ENCODE measurements at places on chromosomes 6 and 20.
A peak's percentile ranks its signal among the peaks of the same experiment; 100 is the strongest.

- no peak for DNase-seq
These were observed 63.0 kb downstream of the RIPOR2 start for GRCh38 chr6:24872779-24873178.

DNA sequence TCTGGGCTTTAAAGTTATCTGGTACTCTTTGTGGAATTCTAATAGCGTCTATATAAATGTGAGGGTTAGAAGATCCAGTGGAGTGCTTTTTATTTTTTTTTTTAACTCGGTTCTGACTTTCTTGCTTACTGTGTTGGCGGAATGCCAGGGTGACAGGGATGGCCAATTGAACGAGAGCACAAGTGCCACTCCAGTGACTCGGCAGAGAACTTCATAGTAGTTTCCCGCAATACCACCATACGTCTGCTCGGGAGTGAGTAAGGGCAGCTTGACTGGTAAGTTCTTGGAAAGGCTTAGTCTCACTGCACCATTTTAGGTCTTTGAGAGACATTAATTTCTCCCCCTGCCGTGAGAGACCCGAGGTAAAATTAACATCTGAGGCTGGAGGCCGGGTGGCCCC is 49.4 kb upstream of the TULP1 start:
- DNase-seq: no peak

GRCh38 chr20:9485614-9486340 is 28.6 kb upstream of the LAMP5 start:
- no peak for DNase-seq

- no peak for DNase-seq
These were observed at the start of gene FNDC1 for GRCh38 chr6:159169193-159169555. Gene FNDC1, plus strand, starts transcription at chr6:159169400. Its CDS starts 197 bp downstream, at chr6:159169597.

DNA sequence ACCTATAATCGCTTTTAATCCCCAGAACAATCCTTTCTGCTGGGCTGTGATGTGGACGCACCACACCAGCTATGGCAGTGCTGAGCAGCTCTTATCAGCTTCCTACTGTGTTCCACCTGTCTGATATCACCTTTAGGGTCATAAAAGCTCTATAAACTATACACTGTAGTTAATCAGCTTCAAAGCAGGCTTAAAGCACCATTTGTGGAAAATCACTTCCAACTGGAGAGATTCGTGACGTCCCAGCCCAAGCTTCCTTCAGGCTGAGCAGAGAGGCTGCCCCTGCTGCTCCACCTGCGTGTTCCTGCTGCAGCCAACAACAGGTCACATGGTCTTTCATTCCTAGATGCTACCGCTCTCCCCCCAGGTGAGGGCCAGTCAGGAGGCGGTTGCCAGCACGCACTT is 156.5 kb downstream of the SMOC2 start:
- peak; percentile 14 for DNase-seq

- DNase-seq: no peak
These were observed 100.5 kb downstream of the TBX18 start for GRCh38 chr6:84663866-84664265.

DNA sequence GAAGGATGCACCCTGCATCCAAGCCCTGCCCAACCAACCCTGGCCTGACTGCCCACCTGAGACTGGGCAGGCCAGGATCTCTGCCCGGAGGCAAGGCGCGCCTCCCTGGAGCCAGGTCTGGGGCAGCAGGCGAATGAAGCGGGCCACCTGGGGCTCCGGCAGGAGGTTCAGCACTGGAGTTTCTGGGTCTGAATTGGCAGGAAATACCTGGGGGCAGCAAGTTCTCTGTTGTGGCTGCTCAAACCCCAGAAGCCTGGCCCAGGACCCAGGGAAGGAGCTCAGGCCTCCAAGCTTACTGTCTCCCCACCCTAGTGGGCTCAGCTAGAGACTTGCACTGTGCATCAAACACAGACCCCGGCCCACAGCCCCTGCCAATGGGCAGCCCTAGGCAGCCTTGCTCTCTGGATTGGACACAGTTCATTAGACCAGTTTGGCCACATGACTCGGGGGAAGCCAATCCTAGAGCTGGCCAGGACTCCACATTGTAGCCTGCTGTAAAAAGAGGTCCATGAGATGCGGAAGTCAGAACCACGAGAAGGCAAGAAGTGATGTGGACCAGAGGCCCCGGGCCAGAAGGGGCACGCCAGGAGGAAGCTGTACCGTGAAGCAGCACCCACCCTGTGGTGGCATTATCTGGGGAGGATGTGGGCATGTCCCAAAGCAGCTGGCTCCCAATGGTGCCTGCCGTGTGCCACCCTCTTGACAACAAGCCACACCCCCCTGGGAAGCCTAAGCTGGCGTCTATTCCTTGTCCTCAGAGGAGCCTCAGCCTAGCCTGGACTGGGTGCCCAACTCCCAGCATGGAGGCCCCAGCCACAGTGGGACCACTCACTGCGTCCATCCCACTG is 3.1 kb downstream of the CPXM1 start:
- DNase-seq: no peak

DNA sequence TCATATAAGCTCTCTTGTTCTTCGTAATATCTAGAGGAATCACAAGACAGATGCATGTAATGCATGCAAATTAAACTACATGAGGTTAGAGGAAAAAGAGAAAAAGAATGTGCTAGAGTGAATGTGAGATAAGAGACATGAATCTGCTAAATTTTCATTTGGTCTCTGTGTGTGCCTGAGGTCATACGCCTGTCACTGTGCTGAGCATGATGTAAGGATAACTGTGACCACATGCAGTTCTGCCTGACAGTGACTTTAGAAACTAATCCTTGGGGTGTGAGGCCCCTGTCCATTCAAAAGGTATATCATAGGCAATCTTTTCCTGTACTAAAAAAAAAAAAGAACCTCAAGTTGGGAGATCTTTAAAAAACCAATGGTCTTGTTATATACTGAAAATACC is 70.6 kb downstream of the SHPRH start:
- DNase-seq: no peak

DNA sequence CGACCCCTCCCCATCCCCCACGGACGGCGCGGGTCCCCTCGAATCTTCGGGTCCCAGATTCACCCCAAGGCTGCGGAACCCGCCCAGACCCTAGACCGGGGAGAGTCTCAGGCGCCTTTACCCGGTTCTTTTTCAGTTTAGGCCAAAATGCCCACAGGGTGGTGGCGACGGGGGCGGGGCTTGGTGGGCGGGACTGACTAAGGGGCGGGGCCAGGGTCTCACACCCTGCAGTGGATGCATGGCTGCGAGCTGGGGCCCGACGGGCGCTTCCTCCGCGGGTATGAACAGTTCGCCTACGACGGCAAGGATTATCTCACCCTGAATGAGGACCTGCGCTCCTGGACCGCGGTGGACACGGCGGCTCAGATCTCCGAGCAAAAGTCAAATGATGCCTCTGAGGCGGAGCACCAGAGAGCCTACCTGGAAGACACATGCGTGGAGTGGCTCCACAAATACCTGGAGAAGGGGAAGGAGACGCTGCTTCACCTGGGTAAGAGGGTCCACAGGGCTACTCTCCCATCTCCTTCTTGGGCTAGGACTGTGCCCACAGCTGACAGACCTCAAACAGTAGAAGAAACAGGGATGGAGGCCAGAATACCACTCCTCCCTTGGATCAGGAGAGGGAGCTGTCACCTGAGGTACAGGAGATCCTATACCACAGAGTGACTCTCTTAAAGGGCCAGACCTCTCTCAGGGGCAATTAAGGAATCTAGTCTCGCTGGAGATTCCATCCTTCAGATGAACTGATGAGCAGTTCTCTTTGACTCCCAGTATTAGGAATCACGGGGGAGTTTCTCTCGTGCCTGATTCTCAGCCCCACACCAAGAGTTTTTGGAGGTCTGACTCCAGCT is 942 bp downstream of the HLA-E start:
- peak; percentile 87 for DNase-seq

DNA sequence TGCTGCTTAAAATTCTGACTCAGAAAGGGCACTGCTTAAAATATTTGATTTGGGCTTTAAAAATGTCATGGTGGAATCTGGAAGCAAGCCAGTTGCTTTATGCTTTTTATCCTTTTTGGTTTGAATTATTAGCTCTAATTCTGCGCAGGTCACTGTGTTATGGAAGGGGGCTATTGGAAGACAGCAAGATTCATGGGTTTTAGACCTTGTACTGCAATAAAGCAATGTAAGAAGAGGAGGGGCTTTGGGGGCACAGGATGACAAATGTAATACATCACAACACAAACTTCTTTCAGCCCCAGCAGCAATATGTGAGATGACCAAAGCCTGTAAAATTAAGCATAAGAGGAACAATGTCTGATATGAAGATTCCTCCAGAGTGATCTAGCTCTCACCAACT is 68.4 kb downstream of the TFAP2B start:
- DNase-seq: no peak

- no peak for DNase-seq
These were observed 105.5 kb downstream of the PTPRK start for GRCh38 chr6:128414943-128415342.

DNA sequence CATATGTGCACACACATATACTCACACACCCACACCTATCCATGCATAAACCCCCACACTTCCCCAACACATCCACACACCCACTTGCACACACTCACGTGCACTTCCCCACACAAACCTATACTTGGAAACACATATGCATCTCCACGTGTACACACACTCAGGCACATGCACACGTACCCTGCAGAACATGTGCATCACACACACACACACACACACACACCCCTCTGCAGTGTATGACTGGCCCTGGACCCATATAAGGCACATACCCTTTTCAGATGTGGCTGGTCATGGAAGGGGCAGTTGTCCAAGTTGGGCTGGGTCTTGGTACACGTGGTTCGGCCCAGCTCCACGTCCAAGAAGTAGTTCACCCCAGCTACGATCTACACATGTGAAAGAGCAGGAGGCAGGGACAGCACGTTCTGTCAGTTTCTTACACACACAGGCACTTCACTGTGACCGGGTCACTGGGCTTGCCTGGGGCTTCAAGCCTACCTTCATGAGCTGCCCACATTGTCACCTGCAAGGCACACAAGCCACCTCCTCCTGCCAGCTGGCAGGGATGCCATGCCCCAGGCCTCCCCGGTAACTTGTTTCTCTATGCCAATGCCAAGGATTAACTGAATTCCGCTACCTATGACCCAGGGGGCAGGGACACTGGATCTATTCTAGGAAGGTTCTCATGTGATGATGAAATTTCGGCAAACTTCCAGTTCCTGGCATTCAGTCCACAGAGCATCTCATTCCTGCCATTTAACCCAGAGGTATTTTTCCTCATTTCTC is 2.6 kb downstream of the CST3 start:
- no peak for DNase-seq

- no peak for DNase-seq
These were observed 82.3 kb upstream of the SLC24A3 start for GRCh38 chr20:19129976-19130612.

DNA sequence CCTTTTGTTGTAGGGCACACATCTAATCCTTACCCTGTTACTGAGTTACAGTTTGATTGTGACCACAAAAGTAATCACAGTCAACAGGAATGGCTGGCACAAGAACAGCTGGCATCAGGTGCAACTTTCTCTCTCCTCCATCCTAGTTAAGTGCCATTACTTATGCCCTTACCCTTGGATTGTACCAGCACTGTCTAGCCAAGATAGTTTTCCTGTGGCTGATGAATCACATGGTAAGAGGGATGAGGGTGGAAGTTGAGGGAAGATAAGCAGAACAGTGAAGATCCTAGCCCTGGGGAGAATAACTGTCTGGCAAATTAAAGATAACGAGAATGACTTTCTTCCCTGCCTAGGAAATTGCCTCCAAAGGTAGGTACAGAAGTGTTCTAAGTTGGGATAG is 42.0 kb downstream of the RNF217 start:
- DNase-seq: no peak

DNA sequence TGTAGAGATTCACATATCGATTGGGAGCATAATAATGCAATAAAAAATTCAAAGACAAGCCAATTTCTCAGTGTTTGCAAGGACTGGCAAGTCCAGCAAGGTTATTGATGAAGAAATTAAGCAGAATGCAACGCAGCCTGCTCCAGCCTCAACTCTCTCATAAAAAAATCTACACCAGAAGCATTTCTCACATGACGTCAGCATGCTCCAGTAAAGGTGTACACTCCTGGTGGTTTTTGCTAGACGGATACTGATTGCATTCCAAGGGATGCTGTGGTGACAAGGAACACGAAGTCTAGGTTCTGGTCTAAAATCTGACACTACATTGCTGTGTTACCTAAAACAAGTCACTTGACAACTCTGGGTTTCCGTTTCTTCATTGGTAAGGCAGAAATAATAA is 167.4 kb upstream of the PRND start:
- DNase-seq: no peak

- DNase-seq: peak; percentile 40
These were observed 227.9 kb downstream of the PREX1 start for GRCh38 chr20:48599748-48600469.

DNA sequence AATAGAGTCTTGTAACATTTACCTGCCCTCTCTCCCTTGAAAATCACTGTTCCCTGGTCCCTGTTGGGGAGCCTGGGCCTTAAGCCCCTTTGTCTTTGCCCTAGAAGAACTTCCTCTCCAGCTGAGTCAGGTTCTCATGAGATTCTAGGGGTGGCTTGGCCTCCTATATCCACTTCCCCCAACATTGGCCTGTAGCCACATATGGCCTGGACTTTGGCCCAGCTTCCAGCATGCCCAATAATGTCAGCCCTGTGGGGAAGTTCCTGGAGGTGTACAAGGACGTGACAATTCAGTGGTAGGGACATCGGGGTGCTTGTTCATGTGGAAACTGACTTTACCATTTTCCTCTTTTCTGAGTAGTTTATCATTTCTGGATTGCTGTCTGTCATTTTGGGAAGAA is 17.2 kb upstream of the MAS1L start:
- DNase-seq: no peak

DNA sequence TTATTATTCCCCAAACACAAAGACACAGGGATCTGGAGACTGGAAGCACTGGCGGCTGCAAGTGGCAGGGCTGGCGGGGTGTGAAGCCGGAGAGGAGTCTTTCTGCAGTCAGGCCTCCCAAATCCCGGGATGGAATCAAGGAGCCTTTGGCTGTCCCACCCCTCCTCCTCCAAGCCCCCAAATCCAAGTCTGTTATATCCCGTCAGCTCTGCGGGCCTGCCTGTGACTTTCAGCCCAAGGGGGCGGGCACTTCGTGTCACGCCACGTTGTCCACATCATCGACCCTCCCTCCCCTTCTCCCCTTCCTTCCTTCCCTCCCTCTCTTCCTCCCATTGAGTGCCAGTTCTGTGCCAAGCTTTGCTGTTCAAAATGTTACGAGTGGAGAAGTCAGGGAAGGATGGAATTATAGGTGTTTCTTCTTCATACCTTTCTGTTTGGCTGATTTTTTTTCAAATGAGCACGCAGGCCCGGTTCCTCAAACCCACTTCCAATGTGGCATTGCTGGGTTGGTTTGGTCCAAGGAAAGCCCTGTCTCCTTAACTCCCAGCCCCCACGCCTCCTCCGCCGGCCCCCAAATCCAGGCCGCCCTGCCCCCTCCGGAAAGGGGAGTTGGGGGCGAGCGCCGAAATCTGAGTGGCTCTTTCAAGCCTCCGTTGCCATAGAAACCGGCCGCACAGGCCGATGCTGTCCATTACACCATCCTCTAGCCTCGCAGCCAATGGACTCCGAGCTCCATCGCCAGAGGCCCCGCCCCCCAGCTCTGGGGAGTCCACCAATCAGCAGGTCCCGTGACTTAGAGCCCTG is 12.7 kb downstream of the ZCCHC3 start:
- DNase-seq: peak; percentile 99

GRCh38 chr20:42074944-42075343 is 456.8 kb upstream of the CHD6 start:
- DNase-seq: no peak

GRCh38 chr6:75748743-75749538 is at the start of gene MYO6:
Gene MYO6, plus strand, starts transcription at chr6:75749239. Its CDS starts 68,309 bp downstream, at chr6:75817548.
- peak; percentile 80 for DNase-seq

- DNase-seq: no peak
These were observed 38.4 kb downstream of the WDR27 start for GRCh38 chr6:169663468-169663867.

- no peak for DNase-seq
These were observed 94.0 kb upstream of the RALGAPA2 start for GRCh38 chr20:20806121-20807095.
